ENCODE measurements at places on chromosomes 4 and X.

- no peak for DNase-seq
These were observed 51.6 kb downstream of the ELF4 start for GRCh38 chrX:130058652-130059051.

DNA sequence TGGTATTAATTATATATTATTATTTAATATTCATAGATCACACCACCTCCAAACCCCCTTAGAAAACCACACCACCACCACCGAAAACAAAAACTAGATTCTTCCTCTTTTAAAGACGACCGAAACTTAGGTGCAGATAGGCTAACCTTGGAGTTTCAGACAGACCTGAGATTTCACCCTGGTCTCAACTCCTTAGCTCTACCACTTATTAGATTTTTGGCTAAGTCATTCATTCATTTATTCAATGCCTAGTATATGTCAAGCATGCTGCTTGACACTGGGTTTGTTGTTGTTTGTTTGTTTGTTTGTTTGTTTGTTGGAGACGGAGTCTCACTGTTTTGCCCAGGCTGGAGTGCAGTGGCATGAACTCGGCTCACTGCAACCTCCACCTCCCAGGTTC lies 9.5 kb upstream of the BMP2K start:
- DNase-seq, result no peak

DNA sequence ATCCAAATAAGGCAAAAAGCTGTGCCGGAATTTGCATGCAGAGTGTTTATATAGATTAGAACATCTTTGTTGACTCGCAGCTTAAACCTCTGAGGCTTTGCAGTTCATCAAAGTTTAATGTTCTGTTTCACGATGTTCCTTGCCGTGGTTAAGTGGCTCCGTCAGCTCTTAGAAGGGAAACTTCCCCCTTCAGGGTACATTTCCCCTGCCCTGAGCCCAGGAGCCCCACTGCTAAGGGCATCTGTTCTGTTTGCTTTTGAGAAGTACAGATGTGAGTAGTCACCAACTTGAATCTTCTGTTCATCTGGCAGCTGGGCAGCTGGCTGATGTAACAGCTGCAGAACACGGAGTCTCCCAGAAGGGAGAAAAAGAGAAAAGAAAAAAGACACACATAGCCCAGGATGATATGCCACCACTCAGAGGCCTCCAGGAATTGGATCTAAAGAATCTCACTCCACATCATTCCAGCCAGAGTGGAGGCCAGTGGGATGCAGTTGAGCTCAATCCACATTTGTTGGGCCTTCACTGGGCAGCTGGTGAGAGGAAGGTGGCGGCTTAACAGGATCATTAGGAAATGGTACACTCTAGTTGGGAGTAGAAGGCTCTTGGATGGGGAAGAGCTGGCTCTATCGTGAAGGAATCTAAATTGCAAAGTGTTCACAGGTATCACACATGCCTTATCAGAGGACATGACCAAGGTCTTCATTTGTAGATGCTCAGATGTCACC lies 178.7 kb upstream of the RBPJ start:
- DNase-seq, result no peak

- DNase-seq, result no peak
These were observed 28.6 kb upstream of the CYP2U1 start for GRCh38 chr4:107902715-107903114.

- DNase-seq, result no peak
These were observed 230.8 kb upstream of the AGTR2 start for GRCh38 chrX:115939636-115940160.

GRCh38 chr4:99736846-99737245 lies 79.2 kb upstream of the C4orf54 start:
- DNase-seq, result no peak

DNA sequence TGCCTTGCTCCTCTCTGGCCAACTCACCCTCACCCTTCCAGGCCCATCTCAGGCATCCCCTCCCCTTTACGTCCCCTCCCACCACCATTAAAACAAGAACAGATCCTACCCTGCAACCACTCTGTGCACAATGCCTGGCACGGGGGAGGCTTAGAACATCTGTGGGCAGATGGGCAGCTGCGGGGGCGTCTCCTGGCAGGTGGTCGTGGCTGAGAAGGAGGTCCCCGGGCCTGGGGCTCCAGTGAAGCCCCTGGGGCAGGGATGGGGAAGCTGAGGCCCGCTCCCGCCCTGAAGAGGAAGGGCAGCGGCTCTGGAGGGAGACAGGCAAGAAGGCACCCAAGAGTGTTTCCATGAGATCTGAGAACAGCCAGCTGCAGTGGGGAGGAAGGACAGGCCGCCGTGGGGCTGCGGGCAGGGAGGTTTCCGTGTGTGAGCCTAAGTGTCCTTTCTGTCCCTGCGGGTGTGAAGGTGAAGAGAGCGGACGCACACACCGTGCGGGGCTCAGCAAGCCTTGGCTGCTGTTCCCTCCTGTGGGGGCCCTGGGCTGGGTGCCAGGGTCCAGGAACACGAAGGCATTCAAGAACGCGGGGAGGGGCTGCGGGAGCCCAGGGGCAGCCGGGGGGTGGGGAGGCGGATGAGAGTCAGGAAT lies 7.8 kb upstream of the TBC1D14 start:
- no peak for DNase-seq

GRCh38 chrX:119990556-119991004 lies 47.0 kb upstream of the NKAP start:
- DNase-seq, result no peak

DNA sequence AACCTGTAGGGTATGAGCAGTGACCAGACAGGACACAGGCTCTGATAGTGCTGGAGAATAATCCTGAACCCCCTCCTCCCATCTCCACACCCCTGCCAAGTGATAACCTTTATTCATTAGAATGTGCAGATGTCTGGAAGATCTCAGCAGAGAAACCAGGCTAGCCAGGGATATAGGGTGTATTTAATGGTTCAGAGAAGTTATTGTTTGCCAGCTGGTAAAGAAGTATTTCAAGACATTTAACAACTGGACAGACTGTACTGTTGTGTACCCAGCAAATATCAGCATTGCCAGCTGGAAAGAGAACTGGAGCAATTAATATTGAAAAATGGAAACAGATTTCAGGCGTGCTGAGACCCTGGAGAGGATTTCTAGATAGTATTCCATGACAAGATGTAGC lies 94.5 kb downstream of the RASGEF1B start:
- no peak for DNase-seq

GRCh38 chrX:112812741-112813140 lies 27.9 kb downstream of the AMOT start:
- DNase-seq, result no peak

DNA sequence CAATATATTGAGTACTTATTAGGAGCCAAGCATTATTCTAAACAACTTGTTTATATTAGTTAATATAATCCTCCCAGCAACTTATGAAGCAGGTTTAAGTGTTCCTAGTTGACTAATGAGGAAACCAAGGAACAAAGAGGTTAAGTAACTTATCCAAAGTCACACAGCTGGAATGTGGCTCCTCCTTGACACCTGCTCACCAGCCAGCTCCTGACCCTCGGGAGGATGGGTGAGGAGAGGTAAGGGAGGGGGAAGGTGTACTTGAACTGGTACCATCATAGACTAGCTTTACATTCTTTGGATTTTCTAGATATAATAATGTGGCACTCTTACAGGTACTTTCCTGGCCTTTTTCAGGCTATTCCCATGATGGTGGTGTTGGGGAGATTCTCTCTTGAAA lies 50.7 kb downstream of the ARHGEF38 start:
- DNase-seq, result no peak

- no peak for DNase-seq
These were observed 796 bp upstream of the MED14 start for GRCh38 chrX:40736170-40736505.

DNA sequence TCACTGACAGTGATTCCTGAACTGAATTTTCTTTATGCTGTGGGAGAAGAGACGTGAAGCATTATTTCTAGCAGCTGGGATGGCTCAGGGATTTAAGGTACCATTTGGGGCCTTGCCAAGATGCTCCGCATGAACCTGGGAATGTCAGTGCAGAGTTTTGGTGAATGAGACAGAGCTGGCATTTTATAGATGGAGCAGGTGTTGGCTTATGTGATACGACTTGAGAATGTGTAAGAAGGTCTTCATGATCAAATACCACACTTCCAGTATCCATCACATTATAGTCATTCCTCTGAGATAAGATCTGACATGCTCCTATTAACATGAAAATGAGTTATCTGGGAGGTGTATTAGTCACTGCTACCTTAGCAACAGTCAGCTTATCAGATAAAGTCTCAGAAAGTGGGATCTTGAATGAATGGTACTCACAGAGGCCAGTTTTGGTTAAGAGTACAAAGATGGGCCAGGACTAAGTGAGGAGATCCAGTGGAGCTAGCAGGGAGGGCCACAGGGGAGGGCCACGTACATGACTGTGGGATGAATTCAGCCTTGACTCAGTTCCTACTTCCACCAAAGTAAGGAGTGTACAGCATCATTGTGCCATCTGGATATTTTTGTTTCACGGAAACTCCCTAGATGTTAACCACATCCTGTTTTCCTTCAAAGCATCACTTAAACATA lies 116.7 kb downstream of the SPCS3 start:
- no peak for DNase-seq

DNA sequence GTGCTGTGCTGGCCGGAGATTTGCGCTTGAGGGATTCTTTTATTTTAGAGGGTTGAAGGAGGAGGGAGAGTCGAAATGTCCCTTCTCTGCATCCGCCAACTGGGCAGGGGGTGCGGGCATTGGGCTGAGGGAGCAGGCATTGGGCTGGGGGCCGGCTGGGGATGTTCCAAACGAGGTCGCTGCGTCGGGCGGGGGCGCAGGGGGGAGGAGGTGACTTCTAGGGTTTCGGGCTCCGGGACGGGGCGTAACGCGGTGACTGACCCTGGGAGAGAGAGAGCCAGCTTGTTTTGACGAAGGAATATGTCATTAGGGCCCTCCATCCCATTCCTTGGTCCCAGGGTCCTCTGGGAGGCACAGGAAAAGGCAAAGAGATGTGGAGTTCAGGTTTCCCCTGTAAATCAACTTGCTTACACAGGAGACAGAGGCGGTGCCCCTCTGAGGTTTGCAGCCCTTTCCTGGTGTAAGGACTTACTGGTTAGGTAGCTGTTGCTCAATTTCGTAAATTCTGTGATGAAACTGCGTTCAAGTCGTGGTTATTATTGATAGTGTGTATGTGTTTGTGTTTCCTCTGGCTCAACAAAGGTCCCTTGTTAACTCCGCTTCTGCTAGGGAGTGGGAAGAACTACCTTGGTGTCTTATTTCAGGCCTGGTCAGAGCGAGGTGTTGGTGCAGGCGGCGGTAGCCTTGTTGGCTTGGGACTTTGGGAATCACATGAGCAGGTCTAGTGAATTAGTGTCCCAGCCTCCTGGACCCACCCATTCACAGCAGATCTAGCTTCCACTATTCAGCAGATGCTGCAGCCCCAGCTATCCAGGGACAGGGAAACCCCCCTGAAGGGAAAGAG lies 716 bp downstream of the FHIP1A start:
- DNase-seq, result no peak

DNA sequence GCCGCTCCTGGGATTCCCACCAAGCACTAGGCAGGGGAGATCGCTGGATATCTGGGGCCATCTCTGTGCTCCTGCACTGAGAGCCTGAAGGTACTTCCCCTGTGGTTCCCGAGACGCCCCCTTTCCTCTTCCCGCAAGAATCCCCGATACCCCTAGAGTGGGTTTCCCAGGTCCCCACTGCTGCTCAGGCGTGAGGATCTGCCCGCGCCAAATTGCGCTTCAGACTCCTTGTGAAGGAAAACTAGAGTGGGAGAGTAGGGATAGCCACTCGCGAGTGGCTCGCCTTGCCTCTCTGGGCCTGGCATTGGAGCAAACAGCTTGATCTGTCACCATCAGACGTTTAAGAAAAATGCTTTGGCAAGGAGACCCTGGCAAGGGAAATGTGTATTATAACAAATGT lies 1.5 kb downstream of the IL1RAPL2 start:
- DNase-seq, result no peak

- DNase-seq, result no peak
These were observed 14.9 kb downstream of the ZFP92 start for GRCh38 chrX:153426204-153426603.

GRCh38 chrX:117458243-117458968 lies 658.2 kb downstream of the KLHL13 start:
- no peak for DNase-seq

GRCh38 chrX:10017872-10018271 lies 50.7 kb downstream of the CLDN34 start:
- no peak for DNase-seq

- no peak for DNase-seq
These were observed 109.4 kb downstream of the ZNF518B start for GRCh38 chr4:10347815-10348214.

- DNase-seq, result no peak
These were observed 233.0 kb downstream of the DKK2 start for GRCh38 chr4:106803083-106803482.

GRCh38 chrX:54560411-54560810 lies 30.4 kb downstream of the GNL3L start:
- no peak for DNase-seq

- no peak for DNase-seq
These were observed 878.1 kb downstream of the RAPGEF2 start for GRCh38 chr4:159980826-159981468.

GRCh38 chrX:19642241-19643109 lies 127.2 kb upstream of the MAP3K15 start:
- no peak for DNase-seq

GRCh38 chr4:113447061-113447460 lies 314.5 kb downstream of the CAMK2D start:
- DNase-seq, result no peak

DNA sequence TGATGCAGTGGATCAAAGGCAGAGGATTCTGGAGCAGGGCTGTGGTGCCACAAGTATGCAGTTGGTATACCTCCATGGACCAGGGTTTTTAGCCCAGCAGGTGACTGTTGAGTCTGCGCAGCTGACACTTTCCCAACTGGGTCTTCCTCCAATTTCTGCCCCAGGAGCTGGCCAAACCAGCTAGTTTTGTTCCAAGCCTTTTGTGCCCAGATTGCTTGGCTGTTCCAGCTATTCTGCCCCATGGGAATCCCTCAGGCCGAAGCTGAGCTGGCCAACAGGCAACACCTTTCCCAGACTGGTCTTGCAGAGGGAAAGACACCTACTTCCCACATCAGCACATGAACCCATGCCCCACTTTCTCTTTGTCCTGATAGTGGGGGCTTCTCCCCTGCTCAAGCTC lies 22.8 kb upstream of the ANKRD17 start:
- no peak for DNase-seq

DNA sequence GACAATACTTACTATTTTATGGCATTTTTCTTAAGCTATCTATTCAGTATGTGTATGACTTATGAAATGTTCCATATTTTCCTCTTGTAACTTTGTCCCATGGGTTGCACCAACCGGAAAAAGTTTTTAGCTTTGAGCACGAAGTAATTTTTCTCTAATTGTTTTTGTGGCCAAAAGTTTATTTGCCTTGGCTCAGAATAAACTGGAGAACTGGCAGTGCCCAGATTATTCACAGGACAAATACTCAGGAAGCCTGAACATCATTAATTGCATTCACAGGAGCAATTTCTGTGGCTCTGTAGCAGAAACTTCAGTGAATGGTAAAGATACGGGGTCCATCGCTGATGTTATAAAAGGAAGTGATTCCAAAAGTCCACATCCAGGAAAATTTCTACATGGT lies 184.5 kb downstream of the ARHGAP10 start:
- no peak for DNase-seq

DNA sequence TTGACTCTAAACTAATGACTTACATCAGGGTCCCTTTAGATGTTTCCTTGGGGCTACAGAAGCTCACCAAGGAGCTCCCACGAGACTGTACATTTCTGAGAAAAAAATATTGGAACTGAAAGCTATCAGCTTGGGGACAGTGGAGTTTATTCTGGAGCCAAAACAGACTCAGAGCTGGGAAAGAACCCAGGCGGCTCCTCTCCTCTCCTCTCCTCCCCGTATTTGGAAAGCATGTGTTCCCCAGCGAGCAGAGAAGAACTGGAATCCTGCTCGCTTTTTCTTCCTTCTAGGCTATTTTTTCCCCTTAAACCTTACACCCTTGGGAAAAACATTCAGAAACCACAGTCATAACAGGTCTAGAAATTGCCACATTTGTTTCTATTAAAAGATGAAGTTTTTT lies 4.3 kb upstream of the MAP7D3 start:
- DNase-seq, result no peak

All from stimulated activated CD8-positive, alpha-beta memory T cell treated with anti-CD3 and anti-CD28 coated beads, Interleukin-15, amount 100 ng/mL, for 4 hours (primary cell).